Memory B cell (primary cell): ENCODE measurements at places on chromosomes 3 and 15.

GRCh38 chr3:14146381-14147065 lies 21.7 kb downstream of the TMEM43 start:
- DNase-seq: no peak

GRCh38 chr3:116342499-116342898 lies 102.8 kb downstream of the LSAMP start:
- no peak for DNase-seq

GRCh38 chr3:11197484-11197883 lies 43.2 kb downstream of the HRH1 start:
- DNase-seq: no peak

GRCh38 chr15:48501208-48501607 lies 144.3 kb downstream of the FBN1 start:
- DNase-seq: no peak

GRCh38 chr3:127387119-127387518 lies 99.3 kb upstream of the PRR20G start:
- no peak for DNase-seq

DNA sequence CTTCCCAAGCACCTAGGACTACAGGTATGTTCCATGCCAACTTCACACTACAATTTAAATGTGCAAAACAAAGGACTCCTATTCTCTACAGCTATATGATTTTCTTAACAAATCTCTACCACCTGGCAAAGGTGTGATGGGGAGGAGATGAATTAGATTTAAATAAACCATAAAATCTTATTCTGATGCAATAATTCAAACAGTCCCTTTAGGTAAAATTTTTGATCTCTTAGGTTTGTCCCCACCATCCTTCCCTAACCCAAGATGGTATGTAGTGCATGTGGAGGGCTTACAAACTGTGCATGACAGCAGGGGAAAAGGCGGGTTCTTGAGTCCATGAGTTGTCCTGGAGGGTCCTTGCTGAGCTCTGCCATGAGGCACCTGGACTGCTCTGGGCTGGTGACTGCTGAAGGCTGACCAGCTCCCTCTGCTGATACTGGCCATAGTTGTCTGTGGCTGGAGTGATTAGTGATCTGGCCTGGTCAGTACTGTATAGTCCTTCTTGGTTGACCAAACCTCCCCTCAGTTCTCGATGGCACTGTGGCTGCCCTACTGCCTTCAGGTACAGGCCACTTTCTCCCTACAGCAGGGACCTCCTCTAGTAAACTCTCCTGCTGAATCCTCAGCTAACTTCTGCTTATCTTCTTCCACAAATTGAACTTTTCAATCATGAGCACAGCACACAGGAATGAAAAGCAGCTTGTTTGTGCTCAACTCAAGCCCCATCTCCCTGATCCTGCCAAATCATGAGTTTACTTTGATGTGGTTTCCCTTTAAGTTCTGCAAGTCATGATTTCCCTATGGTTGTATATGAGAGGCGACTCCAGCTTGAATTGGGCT lies 30.1 kb downstream of the CFAP161 start:
- DNase-seq: no peak

- DNase-seq: no peak
Observed at GRCh38 chr15:70492240-70493177, 270.8 kb downstream of the UACA start.

DNA sequence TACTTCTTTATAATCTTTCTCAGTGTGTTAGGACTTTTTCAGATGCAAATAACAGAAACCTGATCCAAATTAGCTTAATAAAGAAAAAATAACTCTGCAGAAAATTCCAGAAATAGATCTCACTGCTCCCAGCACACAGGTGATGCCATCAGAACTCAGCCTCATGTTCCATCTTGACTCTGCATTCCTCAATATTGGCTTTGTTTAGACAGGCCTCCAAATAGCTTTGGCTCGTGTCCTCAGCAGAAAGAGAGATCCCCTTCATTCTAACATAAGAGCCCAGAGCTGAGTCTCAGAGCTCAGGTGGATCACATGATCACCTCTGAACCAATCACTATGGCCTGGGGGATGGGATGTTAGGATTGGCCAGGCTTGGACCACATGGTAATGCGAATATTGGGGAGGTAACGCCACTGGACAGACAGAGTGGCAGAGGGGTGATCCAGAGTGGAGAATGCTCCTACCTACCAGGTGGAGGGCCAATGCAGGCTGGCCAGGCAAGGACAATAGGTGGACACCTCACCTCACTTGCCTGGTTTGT lies 46.6 kb upstream of the TBC1D21 start:
- DNase-seq: no peak

DNA sequence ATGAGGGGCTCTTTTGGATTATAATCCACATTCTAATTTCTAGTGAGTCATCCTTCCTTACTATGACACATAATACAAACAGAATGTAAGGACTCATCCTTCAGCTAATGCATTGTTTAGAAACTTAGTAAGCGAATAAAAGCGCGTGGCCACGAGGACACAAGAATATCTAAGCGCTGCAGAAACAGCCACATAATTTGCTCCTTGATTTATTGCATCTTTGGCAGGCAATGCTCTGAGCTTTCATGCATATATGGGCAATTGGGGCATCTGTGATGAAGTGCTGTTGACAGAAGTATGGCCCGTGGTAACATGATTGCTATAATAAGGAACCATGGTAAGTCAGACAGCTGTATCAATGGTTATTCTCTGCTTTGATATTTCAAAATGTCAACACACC lies 191.3 kb upstream of the ZNF385D start:
- DNase-seq: no peak

GRCh38 chr3:107367353-107367752 lies 9.9 kb upstream of the CCDC54 start:
- DNase-seq: no peak

GRCh38 chr3:100561459-100562158 lies 47.8 kb upstream of the ADGRG7 start:
- no peak for DNase-seq

GRCh38 chr3:140972833-140973232 lies 31.2 kb downstream of the SLC25A36 start:
- DNase-seq: no peak

DNA sequence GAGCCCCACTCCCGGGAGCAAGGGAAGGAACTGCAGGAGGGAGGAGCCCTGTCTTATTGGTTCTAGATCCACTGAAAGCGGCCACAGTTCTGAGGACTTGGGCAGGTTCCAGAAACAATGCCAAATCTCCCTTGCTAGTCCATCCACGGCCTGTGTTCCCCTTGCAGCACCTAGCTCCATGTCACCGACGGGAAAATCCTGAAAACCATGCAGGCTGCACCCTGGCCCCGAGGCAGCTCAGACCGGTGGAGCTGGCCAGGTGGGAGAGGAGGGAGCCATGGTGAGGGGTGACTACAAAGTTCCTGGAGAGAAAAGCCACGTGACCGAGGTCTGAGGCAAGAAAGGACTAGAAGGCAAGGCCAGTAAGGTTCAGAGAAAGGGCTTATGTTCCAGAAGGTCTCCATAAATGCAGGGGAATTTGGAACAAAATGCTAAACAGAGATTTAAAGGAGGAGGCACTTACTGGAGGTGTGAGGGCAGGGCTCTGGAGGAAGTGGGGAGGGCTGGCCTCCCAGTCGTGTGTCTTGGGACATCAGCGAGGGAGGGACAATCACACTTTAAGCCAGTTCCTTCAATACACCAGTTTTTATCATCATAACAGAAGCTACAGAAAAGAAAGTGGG lies 5.4 kb downstream of the MGLL start:
- DNase-seq: no peak
